Activated T-cell treated with anti-CD3 and anti-CD28 coated beads, Interleukin-2, amount 50 U/mL, for 24 hours (primary cell): ENCODE measurements at places on chromosomes 5 and 9.

DNA sequence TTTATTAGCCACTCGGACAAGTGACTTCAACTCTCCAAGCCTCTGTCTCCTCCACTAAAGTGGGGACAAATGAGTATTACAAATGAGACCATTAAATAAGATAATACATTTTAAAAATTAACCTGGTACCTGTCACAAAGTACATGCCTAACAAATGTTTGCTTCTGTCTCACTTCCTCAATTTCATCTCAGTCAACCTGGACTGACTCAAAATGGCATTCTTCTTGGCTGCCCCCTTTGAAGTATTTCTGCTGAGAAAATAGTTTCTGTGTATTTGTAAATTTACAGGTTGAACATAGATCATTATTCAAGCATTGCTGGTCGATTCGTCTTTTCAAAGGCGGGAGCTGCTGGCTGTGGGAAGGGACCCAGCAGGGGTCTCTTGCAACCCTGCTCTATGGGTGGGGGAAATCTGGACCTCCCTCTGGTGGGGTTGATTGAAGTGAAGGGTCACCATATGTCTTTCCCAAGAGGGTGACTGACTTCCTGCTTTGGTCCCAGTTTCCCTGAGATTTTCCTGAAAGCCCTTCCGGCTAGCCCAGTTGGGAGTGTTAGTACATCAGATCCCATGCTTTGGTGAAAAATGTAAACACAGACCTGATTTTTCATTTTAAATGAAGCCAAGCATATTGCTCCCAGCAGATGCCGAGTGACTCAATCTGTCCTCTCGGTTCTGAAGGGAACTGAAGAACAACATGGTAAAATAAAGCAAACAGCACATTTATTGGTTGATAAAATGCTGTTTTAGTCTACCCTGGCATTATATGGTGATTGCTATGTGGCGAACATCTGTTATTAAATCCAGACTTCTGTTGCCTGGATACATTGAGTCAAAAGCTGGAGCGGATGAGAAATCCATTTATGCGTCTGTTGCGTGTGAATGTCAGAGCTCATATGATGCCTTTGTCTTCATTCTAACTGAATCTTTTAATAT is 73.0 kb downstream of the KCNIP1 start:
- H3K4me3 ChIP-seq: no peak overlapping the region
- H3K27me3 ChIP-seq: peaks cover 74% of the 10 kb centered on the region
- H3K4me1 ChIP-seq: peaks cover 13% of the 10 kb centered on the region
- no peak for DNase-seq
- no peak overlapping the region for H3K27ac ChIP-seq

DNA sequence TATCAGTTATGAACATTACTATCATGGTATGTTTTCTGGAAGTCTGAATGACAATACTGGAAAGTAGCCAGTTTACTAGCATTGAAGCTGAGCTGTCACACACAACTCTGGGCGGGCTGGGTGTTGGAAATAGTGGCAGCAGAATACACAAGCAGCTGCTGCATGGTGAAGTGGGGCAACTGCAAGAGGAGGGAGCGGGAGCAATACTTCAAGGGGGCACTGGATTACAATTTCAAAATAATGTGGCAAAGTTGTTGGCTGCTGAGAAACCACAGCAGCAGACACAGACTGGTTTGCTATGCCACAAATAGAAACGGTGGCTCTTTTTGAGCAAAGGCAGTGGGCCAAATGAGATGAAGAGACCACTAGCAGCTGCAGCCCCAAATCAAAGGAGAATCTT is 350.2 kb downstream of the KIAA0825 start:
- DNase-seq: no peak
- H3K27ac ChIP-seq: no peak overlapping the region
- H3K4me1 ChIP-seq: peaks cover under 1% of the 10 kb centered on the region
- no peaks in the 10 kb centered on the region for H3K27me3 ChIP-seq
- H3K36me3 ChIP-seq: no peaks in the 10 kb centered on the region

GRCh38 chr9:79120941-79121340 is 450.8 kb upstream of the TLE4 start:
- no peak for DNase-seq
- H3K4me1 ChIP-seq: no peaks in the 10 kb centered on the region
- no peaks in the 10 kb centered on the region for H3K36me3 ChIP-seq

DNA sequence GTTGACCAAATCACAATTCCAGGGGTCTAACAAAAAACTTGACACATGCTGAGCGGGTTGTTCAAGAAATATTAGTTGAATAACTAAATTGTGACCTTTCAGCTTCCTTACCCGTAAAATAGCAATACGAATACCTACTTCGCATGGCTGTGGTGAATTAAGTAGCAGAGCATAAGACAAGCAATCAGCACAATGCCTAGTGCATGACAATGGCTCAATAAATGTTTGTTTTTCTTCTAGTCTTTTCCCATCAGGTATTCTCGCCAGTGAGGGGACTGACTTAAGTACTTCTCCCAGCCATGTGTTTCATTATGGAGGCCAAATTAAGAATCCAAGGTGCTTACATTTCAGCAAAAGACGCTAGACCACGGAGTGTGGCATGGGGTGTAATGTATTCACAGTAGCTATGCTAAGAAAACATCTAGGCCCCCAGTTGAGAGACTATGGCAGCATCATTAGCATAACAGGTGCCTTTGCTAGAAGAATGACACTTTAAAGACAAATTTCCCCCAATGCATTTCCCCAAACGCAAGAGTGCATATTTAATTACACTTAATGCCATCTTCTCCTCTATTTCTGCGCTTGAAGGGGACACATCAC is 145.9 kb downstream of the ASTN2 start:
- no peak overlapping the region for H3K4me3 ChIP-seq
- no peaks in the 10 kb centered on the region for H3K27me3 ChIP-seq
- no peak for DNase-seq
- H3K4me1 ChIP-seq: no peaks in the 10 kb centered on the region
- no peak overlapping the region for H3K27ac ChIP-seq
- H3K36me3 ChIP-seq: no peaks in the 10 kb centered on the region

DNA sequence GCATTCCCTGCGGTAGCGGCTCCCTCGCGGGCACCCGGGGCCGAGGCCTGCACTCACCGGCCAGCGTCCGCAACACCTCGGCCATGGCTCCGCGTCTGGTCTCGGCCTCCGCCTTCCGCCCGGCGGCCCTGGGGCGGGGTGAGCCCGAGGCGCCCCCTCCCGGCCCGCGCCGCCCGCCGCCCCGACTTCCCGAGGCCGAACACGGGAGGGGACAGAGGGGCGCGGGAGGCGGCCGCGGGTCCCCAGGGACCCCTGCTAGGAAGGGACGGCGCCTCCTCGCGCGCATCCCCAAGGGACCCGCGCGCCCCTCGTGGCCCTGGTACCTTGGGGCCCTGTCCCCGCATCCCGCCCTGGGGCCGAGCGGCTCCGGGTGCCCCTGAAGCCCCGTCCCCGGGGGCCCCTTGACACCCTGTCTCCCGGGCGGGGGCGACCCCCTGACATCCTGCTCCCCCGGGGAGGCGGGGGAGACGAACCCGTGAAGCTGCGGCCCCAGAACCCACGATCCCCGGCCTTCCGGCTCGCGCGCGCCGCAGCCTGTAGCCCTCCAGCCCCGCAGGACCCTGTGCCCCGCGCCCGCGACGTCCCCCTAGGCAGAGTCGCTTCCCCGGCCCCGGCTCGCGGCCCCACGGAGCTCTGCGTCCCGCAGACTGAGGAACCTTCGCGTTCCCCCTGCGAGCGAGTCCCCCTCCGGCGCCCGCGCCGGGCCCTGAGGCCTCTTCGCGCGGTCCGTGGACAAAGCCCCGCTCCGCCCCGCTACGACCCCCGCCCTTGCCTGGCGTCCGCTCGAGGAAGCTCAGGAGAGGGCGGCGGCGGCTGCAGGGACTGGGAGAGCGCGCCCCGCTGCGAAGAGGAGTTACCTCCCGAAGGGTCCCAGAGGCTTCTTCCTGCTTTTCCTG is at the start of gene ABO:
Gene ABO (minus strand): TSS at position 97 of the 896 bp plus-strand sequence.
- no peak within 1 kb of the TSS for H3K27ac ChIP-seq
- H3K27me3 ChIP-seq: peaks cover 70% of the 10 kb centered on the region
- no peaks in the 10 kb centered on the region for H3K36me3 ChIP-seq
- no peak within 1 kb of the TSS for H3K4me3 ChIP-seq
- H3K4me1 ChIP-seq: peaks cover 2% of the 10 kb centered on the region
- DNase-seq: no peak

GRCh38 chr5:139823757-139824355 is 28.2 kb downstream of the PSD2 start:
- no peak overlapping the region for H3K4me3 ChIP-seq
- H3K27ac ChIP-seq: no peak overlapping the region
- H3K36me3 ChIP-seq: no peaks in the 10 kb centered on the region
- H3K4me1 ChIP-seq: no peaks in the 10 kb centered on the region
- no peak for DNase-seq
- H3K27me3 ChIP-seq: peaks cover 4% of the 10 kb centered on the region

DNA sequence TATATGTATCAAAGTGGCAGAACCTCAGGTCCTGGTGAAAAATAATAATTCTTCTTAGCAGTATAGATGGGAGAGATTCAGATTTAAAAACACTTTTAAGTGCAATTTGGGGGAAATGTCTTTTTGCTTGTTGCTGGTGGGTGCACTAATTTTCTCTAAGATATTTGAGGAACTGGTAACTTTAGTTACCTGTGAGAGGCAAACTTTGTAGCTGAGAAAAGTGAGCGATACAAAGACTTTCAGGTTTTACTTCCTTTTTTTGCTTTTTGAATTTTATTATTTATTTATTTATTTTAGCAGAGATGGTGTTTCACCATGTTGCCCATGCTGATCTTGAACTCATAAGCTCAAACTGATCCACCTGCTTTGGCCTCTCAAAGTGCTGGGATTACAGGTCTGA is 303.1 kb upstream of the PTGER4 start:
- H3K27ac ChIP-seq: no peak overlapping the region
- H3K4me1 ChIP-seq: peaks cover 45% of the 10 kb centered on the region
- H3K36me3 ChIP-seq: peaks cover 13% of the 10 kb centered on the region
- no peak overlapping the region for H3K4me3 ChIP-seq
- no peaks in the 10 kb centered on the region for H3K27me3 ChIP-seq
- no peak for DNase-seq

DNA sequence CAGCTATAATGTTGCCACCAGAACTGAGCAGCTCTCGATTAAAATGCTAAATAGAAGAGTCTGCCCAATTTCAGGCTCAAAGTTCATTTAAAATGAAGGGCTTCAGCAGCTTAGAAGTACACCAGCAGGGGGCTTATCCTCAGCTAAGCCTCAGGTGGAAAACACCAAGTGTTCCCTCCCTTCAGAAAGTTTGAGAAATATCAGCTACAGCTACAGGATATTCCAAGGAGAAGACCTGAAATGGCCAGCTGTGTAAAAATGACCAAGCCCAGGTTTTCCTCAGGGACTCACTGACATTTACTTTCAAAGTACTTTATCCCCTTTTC is 395.4 kb downstream of the DTWD2 start:
- H3K4me1 ChIP-seq: no peaks in the 10 kb centered on the region
- H3K36me3 ChIP-seq: no peaks in the 10 kb centered on the region
- H3K4me3 ChIP-seq: no peak overlapping the region
- no peak for DNase-seq
- no peak overlapping the region for H3K27ac ChIP-seq

- H3K4me1 ChIP-seq: peaks cover 29% of the 10 kb centered on the region
- no peaks in the 10 kb centered on the region for H3K27me3 ChIP-seq
- no peak overlapping the region for H3K4me3 ChIP-seq
- H3K36me3 ChIP-seq: peaks cover 35% of the 10 kb centered on the region
- DNase-seq: no peak
- H3K27ac ChIP-seq: no peak overlapping the region
Observed at GRCh38 chr5:173029499-173029921, 26.6 kb upstream of the CREBRF start.

DNA sequence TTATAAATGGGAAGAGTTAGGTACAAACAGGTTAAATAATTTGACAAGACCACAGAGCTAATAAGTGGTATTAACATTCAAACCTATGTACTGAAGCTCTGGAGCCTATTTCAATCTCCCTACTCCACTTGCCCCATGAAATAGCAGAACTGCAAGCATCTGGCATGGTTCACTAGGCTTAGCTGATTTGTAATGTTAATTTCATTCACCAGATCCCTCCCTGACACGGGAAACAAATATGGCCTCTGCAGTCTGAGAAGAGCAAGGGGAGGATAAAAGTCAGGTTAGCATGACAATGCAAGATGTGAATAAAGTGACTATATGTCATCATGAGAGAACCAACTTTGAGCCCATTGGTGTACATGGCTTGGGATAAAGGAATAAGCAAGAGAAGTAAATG is 428.8 kb downstream of the BRINP1 start:
- H3K4me1 ChIP-seq: no peaks in the 10 kb centered on the region
- H3K36me3 ChIP-seq: no peaks in the 10 kb centered on the region
- no peak overlapping the region for H3K4me3 ChIP-seq
- DNase-seq: no peak
- H3K27me3 ChIP-seq: no peaks in the 10 kb centered on the region

- no peak overlapping the region for H3K27ac ChIP-seq
- H3K27me3 ChIP-seq: no peaks in the 10 kb centered on the region
- no peaks in the 10 kb centered on the region for H3K36me3 ChIP-seq
- peaks cover 16% of the 10 kb centered on the region for H3K4me1 ChIP-seq
- DNase-seq: no peak
- H3K4me3 ChIP-seq: no peak overlapping the region
Observed at GRCh38 chr5:113092683-113093082, 116.1 kb downstream of the DCP2 start.

- no peak for DNase-seq
- no peak overlapping the region for H3K27ac ChIP-seq
- H3K4me1 ChIP-seq: no peaks in the 10 kb centered on the region
- no peaks in the 10 kb centered on the region for H3K27me3 ChIP-seq
Observed at GRCh38 chr9:8845376-8845775, 1045.8 kb upstream of the DMAC1 start.

- H3K36me3 ChIP-seq: no peaks in the 10 kb centered on the region
- peaks cover 16% of the 10 kb centered on the region for H3K27me3 ChIP-seq
- no peak overlapping the region for H3K27ac ChIP-seq
- H3K4me1 ChIP-seq: peaks cover 3% of the 10 kb centered on the region
Observed at GRCh38 chr5:170611449-170612090, 107.8 kb downstream of the KCNIP1 start.

DNA sequence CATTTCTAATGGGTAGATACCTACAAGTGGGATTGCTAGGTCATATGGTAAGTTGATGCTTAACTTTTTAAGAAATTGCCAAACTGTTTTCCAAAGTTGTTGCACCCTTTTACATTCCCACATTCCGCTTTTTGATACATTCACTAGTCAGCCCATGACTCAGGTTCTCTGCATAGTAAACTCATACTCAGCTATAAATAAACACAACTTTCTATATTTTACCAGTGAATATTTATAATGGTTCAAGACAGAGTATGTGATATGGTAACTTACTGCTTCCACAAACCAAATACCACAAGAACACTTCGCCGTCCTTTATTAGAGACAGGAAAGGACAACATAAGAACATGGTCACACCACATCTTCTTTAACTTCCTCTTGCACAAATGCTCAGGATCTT is 54.0 kb downstream of the PLPP1 start:
- peaks cover 20% of the 10 kb centered on the region for H3K4me1 ChIP-seq
- no peak overlapping the region for H3K27ac ChIP-seq
- DNase-seq: no peak
- no peak overlapping the region for H3K4me3 ChIP-seq

- H3K27ac ChIP-seq: no peak overlapping the region
- H3K4me3 ChIP-seq: no peak overlapping the region
- H3K36me3 ChIP-seq: no peaks in the 10 kb centered on the region
- no peaks in the 10 kb centered on the region for H3K4me1 ChIP-seq
- DNase-seq: no peak
Observed at GRCh38 chr5:107058235-107058634, 612.5 kb downstream of the EFNA5 start.

GRCh38 chr9:38212016-38212415 is 143.0 kb upstream of the SHB start:
- H3K27me3 ChIP-seq: peaks cover 6% of the 10 kb centered on the region
- no peaks in the 10 kb centered on the region for H3K36me3 ChIP-seq
- no peak overlapping the region for H3K4me3 ChIP-seq
- no peak overlapping the region for H3K27ac ChIP-seq

GRCh38 chr9:108876425-108876824 is 14.4 kb downstream of the ACTL7A start:
- no peak overlapping the region for H3K4me3 ChIP-seq
- peaks cover 5% of the 10 kb centered on the region for H3K4me1 ChIP-seq
- H3K27me3 ChIP-seq: no peaks in the 10 kb centered on the region
- DNase-seq: no peak
